HEK293T (cell line): ENCODE measurements at places on chromosomes 5 and 9.

DNA sequence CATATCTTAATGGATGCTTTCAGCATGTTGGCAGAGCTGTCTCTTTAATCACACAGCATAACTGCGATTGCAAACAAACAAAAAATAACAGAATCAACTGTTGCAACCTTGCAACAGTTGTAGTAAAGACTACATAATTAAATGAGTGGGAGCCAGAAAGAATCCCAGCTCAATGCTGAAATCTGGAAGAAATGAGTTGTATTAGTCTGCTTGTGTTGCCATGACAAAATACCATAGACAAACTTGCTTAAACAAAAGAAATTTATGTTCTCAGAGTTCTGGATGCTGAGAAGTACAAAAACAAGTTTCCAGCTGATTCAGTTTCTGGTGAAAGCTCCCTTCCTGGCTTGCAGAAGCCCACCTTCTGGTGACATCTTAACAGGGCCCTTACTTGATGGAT is 260.9 kb upstream of the TUSC1 start:
- DNase-seq, result no peak

GRCh38 chr9:79799691-79800335 is 228.0 kb downstream of the TLE4 start:
- DNase-seq, result no peak

DNA sequence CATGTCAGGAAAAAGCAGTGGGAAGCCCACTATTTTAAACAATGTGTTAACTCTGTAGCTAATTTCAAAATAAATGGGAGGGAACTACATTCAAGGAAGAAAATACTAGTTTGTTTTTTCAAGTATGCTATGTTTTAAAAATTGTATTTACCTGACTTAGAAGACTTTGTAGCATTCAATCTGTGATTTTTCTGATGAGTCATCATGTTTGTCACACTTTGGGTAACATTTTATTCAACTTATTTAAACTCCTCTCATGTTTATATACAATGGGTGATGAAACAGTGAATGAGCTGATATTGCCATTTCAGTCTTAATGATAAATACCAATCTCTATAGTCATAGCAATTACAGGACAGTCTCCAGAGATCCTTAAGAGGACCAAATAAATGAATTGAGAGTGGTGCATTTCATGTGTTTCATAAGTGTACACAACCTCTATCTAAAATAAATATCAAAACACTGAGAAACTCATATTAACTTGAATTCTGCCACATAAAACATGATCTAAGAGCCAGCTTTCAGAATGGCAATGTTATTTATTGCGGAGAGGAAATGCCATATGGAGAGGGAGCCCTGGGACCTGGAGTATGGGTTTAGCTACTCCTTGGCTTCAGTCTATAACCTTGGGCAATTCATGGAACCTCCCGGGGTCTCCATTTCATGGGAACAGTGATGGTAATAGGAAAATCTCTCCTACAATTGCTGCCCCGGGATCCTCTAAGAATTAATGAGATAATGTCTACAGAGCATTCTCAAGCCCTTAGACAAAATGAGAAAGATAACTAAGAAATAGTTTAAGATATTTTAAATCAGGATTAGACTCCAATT is 913.9 kb downstream of the TLE4 start:
- no peak for DNase-seq

GRCh38 chr5:103573411-103573810 is 10.8 kb upstream of the NUDT12 start:
- no peak for DNase-seq

- DNase-seq, result no peak
Observed at GRCh38 chr5:92467695-92468094, 1084.6 kb upstream of the ARRDC3 start.

- no peak for DNase-seq
Observed at GRCh38 chr9:137293094-137293481, 9.0 kb downstream of the NRARP start.

GRCh38 chr5:132190161-132190817 is 37.4 kb downstream of the P4HA2 start:
- DNase-seq, result peak; percentile 68

- no peak for DNase-seq
Observed at GRCh38 chr5:155605920-155606319, 592.4 kb downstream of the KIF4B start.

GRCh38 chr5:111126896-111127295 is 34.7 kb downstream of the WDR36 start:
- DNase-seq, result no peak

DNA sequence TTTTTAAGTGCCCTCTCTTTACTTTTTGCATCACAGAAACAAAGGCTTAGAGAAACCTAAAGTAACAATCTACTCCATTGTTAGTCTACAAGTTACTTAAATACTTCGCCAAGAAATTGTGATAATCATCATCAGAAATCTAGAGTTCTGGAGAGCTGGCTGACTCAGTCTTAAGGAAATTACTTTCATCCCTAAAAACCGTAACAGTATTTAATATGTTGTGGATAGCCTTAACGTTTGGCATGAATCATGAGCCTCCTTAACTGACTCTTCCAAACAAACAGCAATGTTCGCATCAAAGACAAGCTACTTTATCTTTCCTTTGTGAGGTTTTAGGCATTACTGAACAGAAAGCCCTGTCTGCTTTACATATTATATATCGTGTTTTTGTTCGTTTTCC is 128.7 kb downstream of the NIPBL start:
- DNase-seq, result no peak

DNA sequence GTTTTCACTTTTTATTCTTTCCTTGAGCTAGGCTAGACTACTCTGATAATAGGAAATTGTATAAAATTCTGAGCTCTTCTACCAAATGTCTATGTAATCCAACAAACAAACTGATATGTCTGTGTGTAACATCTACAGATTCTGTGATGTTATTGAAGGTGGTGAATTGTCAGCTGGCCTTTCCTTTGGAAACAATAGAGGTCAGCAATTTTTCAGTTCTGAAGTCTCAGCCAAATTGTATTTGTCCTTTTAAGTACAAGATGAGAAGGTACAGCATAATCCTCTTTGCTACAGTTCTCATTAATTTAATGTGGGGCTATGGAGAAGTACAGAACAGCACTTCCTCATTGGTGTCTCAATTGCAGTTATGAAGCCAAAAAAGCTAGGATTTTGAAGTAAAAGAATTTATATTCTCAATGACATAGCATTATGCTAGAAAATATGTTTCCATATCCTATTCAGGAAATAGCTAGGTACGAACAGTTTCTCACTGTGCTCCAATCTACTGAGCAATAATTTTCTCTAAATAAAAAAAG is 198.0 kb downstream of the HINT1 start:
- DNase-seq, result no peak

DNA sequence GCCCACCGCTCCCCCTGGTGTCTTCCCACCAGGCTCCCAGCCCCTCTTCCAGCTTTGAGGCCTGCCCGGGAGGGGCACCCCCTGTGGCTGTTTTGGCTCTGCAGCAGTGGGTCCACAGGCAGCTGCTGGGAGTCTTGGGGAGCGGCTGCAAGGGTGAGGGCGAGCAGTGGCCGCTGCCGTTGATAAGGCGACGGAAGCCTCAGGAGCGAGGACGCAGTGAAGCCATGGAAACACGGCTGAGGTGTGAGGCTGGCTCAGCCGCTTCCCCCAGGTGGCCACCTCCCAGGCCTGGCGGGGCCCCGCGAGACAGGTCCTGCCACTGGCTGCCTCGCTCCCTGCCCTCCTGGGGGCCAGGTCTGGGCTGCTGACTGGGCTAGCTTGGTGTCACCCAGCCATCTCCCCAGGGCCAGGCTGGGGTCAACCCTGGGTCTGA is 41.5 kb downstream of the CXXC5 start:
- DNase-seq, result no peak

GRCh38 chr5:62306323-62306895 is 403 bp downstream of the KIF2A start:
- peak; percentile 26 for DNase-seq
